ENCODE measurements at places on chromosomes 5 and 9.

DNA sequence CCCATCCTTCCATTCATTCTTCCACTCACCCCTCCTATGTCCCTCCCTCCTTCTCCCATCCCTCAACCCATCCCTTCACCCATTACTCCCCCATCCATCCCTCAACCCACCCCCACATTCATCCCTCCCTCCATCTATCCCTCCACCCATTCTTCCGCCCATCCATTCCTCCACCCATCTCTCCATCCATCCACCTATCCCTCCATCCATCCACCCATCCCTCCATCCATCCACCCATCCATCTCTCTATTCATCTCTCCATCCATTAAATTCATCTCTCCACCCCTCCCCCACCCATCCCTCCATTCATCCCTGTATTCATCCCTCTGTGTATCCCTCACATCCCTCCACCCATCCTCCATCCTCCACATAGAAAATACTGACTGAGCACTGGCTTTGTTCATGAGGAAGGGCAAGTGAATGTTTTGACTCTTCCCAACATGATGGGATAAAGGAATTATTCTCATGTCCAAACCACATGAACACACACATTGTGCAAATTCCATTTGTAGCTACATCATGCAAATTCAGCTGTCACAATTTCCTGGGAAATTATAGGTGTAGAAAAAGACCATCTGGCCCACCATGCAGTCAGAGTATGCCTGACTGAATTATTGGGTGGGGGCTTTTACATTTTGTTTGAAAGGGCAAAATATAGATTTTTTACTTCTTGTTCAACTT lies 6.9 kb upstream of the VAV2 start:
- no peak for DNase-seq

DNA sequence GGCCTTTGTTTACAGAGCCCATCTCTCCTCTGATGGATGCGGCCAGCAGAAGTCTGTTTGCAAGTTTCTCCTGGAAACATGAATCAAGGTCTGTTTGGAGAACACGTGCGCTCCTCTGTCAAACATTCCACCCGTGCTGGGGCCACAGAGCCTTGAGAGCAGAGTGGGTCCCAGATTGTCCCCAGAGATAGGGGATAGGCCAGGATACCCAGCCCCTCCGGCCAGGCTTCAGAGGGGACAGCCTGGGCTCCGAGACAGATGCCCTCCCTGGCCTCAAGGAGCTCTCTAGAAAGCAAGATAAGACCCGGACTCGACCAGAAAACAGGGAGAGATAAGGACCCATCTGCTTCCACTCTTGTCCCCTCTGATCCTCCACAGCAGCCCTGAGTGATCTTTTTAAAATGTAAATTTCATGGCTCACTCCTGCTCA lies 40.4 kb upstream of the HAND1 start:
- no peak for DNase-seq

GRCh38 chr9:116207371-116208111 lies 54.0 kb downstream of the PAPPA start:
- DNase-seq = no peak

DNA sequence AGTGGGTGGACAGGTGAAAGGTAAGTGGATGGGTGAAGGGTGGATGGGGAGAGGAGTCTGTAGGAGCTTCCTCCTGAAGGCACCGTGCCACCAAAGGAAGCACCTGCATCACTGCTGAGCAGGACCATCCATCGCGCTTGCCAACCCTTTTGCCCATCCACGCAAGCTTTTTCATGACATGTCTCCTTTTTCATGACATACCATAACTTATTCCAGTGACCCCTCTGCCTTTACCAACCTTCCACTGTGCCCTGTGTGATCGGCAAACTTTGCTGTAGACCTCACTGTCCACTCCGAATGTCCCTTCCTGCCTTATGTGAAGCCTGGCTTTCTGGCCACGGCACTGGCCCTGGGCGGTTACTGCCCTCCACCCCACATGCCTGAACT lies 13.4 kb downstream of the FLT4 start:
- no peak for DNase-seq

GRCh38 chr5:83570916-83571315 lies 99.4 kb downstream of the VCAN start:
- DNase-seq = no peak

GRCh38 chr5:74035521-74035937 lies 409.5 kb downstream of the ARHGEF28 start:
- DNase-seq = no peak

DNA sequence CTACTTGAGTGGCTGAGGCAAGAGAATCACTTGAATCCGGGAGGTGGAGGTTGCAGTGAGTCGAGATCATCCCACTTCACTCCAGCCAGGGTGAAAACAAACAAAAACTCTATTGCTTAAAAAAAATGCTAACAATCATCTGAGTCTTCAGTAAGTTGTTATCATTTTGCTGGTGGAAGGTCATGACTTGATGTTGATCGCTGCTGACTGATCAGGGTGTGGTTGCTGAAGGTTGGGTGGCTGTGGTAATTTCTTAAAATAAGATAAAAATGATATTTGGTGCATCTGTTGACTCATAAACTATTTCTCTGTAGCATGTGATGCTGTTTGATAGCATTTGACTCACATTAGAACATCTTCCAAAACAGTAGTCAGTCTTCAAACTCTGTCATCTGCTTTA lies 349.4 kb upstream of the PAPPA start:
- DNase-seq = no peak

DNA sequence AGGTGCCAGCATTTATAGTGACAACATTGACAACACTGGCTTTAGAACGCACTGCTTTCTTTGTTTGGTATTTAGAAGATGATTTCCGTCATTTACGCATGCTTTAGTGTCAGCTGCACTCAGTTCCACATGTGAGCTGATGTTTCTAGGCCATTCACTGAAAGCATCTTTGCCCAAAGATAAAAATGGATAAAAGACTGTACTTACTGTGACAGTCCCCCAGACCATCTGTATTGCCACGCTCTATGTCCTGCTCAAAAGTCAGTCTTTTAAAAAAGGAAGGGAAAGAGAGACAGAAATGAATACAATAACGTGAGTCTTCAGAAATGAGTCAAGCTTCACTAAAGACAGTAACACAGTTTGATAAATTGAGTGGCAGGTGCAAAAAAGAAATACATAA lies 99.3 kb downstream of the SEMA6A start:
- no peak for DNase-seq

GRCh38 chr5:180380856-180381255 lies 27.7 kb upstream of the GFPT2 start:
- no peak for DNase-seq

DNA sequence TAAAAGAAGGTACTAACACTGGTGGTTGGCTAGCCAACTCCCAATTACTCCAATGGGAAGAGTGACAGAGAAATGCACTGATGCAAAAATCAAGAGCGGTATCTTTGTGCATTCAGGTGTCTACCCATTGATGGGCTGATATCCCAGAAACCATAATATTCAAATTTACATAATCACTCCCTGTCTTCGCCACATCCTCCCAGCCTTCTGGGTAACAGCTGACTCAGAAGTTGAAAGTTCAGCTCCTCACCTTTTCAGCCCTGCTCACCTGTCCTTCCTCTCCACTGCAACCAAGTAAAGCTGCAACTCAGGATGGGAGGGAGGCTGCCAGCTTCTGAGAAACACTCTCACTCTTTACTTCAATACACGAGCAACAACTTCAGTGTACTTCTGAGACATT lies 6.9 kb downstream of the SUSD1 start:
- no peak for DNase-seq

- DNase-seq = no peak
These were observed 23.0 kb downstream of the KIAA0825 start for GRCh38 chr5:94595281-94595840.

GRCh38 chr9:101398930-101399642 lies 435 bp downstream of the ZNF189 start:
- no peak for DNase-seq

- DNase-seq = no peak
These were observed 55.5 kb downstream of the CEP120 start for GRCh38 chr5:123367739-123368138.

GRCh38 chr9:691825-692400 lies 149.6 kb upstream of the DMRT1 start:
- no peak for DNase-seq

DNA sequence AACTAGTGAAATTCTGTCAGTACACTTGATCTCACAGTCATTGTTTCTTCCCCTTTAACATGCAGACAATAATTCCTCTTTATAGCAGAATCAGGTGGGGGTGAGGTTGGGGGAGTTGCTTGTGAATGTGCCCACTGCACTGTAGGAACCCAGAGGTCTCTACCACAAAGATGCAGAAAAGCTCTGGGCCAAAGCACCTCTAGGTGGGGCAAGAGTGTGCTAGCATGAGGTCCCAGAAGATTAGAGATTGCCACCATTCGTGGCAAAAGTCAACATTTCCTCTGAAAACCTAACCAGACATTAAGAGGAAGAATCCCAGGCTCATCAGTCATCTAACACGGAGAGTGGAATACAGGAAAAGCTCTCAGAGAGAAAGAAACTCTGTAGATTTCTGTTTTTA lies 74.5 kb downstream of the PTCD2 start:
- DNase-seq = no peak

GRCh38 chr9:136326761-136327303 lies 507 bp upstream of the GPSM1 start:
- DNase-seq = no peak

- DNase-seq = no peak
These were observed 157.5 kb upstream of the HAPLN1 start for GRCh38 chr5:83877911-83878706.

- DNase-seq = no peak
These were observed 26.6 kb downstream of the DPYSL3 start for GRCh38 chr5:147483188-147483790.

GRCh38 chr5:20556115-20556763 lies 568.2 kb upstream of the CDH18 start:
- DNase-seq = no peak

- no peak for DNase-seq
These were observed 1123.6 kb downstream of the PTPRD start for GRCh38 chr9:9489183-9489582.

DNA sequence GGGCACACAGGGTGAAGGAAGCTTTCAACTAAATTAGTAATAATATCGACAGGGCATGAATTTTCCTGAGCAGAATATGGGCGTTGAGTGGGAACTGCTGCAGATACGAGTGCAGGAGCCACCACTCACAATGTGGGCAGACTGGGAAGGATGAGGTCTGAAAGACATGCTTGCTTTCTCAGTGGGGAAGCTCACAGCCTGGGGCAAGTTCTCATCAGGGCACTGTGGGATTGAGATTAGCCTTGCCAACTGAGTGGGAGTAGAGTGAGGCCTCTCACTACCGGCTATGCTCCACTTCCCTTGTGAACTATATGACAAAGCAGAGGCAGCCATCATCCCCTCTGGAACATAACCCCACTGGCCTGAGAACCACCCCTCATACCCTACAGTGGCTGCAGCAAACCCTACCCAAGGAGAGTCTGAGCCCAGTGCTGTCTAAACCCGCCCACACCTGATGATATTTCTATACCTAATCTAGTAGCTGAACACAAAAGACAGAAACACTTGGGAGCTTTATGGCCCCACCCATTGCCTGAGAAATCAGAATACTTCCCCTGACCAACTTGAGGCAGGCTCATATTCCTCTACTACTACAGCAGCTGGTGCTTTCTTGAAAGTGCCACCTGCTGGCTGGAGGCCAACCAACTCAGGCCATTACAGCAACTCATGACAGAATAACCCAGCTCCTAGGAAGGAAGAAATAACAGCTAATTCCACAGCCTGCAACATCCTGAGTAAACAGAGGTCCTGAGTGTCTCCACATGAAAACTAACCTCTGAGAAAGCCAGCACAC lies 173.7 kb upstream of the SPEF2 start:
- DNase-seq = no peak

- no peak for DNase-seq
These were observed 297.3 kb upstream of the RIOK2 start for GRCh38 chr5:97480313-97480712.

DNA sequence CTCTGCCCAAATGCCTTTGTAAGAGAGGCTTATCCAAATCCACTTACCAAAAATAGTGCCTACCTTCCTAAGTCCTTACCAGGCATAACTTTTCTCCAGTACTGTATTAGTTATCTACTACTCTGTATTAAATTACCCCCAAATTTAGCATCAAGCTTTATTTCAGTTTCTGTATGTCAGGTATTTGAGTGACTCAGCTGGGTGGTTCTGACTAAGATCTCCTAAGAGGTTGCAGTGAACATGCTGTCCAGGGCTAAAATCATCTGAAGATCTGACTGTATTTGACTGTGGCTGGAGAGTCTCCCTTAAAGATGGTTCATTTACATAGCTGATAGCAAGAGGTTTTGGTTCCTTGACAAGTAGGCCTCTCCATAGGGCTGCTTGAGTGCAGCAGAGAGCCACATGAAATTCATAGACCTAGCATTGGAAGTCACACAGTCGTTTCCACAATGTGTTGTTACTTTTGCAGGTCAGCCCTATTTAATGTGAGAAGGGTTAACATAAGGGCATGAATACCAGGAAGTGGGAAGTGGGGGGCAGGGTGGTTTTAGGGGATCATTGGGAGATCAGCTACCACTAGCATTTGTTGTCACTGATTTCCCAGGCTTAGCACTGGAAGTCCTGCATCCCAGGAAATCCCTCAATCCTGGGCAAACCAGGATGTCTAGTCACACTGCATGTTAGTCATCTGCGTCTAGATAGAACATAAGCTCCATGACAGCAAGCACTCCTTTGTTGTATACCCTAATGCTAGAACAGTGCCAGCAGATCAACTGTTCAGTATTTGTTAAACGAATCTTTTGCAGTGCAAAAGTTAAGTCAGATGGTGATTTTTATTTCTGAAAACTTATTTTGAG lies 2.0 kb upstream of the ZNF622 start:
- DNase-seq = no peak

GRCh38 chr5:96219580-96220281 lies 213.3 kb downstream of the PCSK1 start:
- DNase-seq = no peak

DNA sequence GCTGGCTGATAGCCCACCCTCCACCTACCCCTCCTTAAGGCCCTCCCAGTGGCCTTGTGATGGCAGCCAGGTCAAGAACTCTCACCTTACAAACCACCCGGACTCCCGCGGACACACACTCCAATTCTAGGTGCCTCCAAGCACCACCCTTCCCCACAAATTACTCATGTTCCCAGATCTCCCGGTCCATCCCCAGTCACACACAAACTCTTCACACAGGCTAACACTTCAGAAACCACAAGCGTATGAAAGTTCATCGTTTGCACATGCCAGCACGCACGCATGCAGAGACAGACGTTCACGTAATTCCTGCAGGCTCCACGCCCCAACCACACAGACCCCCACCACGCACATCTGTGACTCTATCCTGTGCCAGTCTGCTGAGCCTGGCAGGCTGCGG lies 18.0 kb downstream of the NR5A1 start:
- no peak for DNase-seq

- DNase-seq = no peak
These were observed 7.8 kb downstream of the EXOSC2 start for GRCh38 chr9:130701059-130702022.

Measured in cortex of kidney (tissue), 1 donor.